ENCODE measurements at places on chromosomes 12 and 14.

GRCh38 chr14:56798447-56799342 is 11.6 kb downstream of the OTX2 start:
- no peak for ATAC-seq

DNA sequence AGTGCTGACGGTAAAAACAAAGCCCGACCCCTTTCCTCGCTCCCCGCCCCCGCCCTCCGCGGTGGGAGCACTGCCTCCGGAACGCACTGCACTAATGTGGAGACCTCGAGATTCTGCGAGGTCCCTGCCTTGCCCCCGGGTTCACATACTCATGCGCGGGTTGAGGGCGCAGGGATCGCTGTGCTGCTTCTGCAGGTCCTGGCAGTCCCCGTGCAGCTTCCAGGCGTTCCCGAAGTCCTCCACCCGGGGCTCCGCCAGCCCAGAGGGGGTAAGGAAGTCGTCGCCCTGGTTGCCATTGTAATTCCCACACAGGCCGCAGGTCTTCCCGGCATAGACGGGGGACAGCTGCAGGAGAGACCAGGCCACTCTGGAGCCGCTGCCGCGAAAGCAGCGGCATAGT is 66.8 kb downstream of the VWF start:
- ATAC-seq = peak; percentile 91

DNA sequence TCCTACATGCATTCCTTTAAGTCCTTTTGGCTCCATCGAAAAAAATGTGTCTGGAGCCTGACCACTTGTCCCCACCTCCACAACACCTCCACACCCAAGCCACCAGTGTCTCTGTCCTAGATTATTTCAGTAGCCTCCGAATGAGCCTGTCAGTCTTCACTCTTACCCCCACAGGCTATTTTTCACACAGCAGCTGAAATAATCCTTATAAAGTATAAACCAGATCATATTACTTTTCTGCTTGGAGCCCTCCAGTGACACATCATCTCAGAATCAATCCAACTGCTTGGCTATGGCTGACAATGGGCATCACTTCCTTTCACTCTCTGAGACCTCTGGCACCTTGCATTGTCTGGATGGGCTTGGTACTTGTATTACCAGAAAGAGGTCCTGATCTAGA is 44.9 kb downstream of the BBS10 start:
- ATAC-seq = no peak

- ATAC-seq = no peak
These were observed 93.3 kb downstream of the MYRFL start for GRCh38 chr12:69918287-69918686.

DNA sequence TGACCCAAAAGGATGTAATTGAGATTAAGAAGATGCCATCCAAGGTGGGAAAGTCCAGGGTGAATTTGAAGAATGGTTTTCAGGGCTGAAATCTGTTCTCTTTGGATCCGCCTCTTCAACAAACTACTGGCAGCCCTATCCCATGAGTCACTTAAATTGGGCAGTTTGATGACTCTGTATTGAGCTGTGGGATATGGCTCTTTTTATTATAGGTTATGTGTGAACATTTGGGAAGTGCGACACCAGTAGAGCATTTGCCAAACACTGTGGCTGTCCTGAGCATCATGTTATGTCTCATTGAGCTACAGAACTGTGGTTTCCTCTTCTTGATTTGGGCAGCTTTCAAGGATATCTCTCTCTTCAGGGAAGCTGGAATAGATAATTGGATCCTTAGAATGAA is 22.3 kb downstream of the IFT43 start:
- no peak for ATAC-seq

DNA sequence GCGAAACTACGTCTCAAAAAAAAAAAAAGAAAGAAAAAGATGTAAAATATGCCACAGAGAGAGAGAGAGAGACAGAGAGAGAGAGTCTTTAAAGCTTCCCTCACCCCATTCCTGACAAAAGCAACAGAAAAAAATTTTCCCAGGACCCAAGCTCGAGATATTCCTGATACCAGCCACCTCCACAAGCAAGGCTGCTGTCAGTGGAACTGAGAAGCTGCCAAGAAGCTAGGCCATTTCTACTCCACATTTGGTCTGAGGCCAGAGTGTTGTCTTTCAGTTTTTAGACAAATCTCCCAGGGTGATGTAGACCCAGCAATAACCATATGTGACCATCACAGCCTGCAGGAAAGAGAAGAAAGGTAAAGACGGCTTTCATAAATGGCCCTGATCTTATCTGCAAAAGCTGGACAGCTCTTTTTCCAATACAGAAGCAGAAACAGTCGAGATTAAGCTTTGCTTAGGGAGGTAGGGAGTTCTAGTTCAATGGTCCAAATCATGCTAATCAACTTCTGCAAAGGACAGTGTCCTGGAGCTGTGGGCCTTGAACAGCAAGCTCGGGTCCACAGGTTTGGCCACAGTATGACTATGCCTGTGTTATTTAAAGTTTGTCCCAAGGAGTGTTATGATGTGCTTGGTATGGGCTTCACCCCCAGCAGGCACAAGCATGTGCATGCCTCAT is 130.3 kb upstream of the NUDT4 start:
- ATAC-seq = no peak

DNA sequence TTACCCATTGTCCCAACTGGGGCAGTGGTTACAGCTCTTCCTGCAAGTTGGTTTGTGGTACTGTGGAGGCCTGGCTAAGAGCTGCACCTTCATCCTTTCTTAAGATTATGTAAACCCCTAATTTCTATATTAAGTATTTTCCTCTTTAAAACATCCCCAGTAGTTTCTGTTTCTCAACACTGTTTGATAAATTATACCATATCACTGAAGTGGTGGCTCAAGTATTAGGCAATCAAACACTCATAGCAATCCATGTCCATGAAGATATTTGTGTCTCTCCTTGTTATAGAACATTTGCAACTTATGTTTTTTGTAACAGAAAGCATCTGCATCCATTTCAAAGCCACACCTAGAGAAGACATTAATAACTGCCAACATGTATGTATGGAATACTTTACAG is 31.8 kb downstream of the ATXN3 start:
- no peak for ATAC-seq

GRCh38 chr14:55323910-55324309 is 52.7 kb downstream of the FBXO34 start:
- no peak for ATAC-seq

- ATAC-seq = no peak
These were observed 70.7 kb downstream of the C12orf75 start for GRCh38 chr12:105401198-105401597.

GRCh38 chr12:12839873-12840579 is 26.9 kb downstream of the DDX47 start:
- ATAC-seq = peak; percentile 90

DNA sequence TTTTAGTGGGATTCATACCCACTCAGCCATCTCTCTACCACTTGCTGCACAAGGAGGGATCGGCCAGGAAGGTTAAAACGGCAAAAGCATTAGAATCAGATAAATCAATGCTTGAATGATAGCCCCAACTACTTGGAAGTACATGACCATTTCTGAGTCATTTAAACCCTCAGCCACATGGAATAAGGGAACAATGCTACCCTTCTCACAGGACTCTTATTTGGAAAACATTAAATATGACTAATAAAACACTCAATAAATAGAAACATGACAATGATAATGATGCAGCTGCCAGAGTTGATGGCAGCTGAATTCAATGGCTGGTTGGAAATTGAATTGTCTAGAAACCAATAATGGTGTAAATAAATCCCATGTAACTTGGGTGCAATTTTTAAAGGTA is 165.4 kb downstream of the FLRT2 start:
- peak; percentile 42 for ATAC-seq

DNA sequence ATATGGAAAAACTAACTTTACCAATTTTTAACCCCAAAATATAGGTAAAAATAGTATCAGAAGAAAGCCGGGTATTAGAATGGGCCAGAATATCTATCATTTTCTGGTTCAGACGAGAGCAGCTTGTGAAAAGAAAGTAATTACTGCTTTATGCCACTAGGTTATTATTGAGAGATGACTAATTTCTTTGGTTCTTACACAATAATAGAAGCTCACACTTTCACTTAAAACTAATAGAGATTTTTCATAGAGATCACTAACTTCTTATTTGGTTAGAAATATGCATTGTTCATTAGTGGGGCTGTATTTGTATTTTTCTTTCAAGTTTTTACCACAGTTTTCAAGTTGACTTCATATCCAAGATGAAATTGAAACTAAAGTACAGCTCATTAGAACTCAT is 1241.2 kb upstream of the FLRT2 start:
- no peak for ATAC-seq

DNA sequence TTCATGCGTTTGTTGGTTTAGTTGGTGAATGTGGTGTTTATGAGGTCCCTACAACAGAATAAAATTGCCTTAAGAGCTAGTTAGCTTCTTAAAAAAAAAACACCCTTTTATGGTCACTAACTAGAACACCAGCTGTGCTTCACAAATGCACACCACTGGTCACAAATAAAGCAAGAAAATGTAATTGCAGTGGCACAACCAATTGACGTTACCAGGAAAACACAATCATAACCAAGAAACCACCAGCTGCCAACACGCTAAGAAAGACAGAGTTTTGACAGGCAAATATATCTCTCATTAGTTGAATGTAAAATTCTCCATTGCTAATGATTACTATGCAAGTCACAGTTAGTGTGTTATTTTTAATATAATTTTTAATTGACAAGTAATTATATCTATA is 389.9 kb downstream of the ADAMTS20 start:
- ATAC-seq = no peak

- peak; percentile 76 for ATAC-seq
These were observed 1151.7 kb downstream of the VRK1 start for GRCh38 chr14:97948841-97949240.

DNA sequence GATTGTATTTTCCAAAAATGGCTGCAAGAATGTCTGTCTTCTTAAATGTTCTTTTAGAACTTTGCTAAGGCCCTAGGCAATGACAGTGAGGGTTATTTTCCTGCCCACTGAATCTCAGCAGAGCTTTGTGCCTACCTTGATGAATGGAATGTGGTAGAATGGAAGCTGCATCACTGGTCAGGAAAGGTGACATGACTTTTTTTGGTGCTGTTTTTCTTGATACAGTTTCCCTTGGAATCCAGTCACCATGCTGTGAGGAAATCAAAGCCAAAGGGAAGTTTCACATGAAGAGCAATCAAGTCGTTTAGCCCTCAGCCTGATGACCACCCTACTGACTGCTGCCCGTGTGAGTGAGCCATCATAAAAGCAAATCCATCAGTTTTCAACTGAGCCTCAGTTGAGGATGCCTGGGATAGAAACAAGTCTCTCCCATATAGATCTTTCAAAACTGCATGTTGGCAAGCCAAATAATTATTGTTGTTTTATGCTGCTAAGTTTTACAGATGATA is 886.0 kb upstream of the FBXO33 start:
- no peak for ATAC-seq

- no peak for ATAC-seq
These were observed 68.2 kb upstream of the BDKRB2 start for GRCh38 chr14:96136371-96137005.

GRCh38 chr12:97257726-97258125 is 204.9 kb upstream of the RMST start:
- ATAC-seq = no peak

GRCh38 chr14:49463146-49463545 is 123.0 kb downstream of the RPS29 start:
- ATAC-seq = no peak

- no peak for ATAC-seq
These were observed 94.6 kb downstream of the PAX9 start for GRCh38 chr14:36756226-36756625.

- no peak for ATAC-seq
These were observed 182.4 kb downstream of the EGLN3 start for GRCh38 chr14:33768458-33768830.

DNA sequence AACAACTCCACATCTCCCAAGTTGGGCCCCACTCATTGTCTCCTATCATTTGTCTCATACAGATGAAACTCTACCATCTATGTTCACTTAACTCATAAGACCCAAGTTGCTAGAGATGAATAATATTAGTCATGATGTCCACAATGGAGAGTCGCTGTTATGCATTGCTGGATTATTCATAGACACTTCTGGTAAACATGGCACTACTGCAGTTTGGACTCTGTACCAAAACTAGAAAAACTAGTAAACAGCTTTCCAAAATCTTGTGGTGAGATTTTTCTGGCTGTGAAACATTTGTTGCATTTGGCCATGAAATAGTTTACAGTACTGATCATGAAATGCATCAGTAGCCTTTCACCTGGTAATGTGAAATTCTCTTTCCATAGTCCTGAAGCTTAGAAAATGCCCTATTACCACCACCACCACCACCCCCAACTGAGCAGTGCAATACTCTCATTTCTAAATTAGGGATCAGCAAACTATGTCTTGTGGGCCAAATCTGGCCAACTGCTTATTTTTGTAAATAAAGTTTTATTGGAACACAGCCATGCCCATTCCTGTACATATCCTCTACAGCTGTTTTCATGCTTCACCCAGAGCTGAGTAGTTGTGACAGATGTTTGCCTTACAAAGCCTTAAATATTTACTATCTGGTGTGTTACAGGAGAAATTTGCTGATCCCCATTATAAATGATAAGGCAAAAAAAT is 236.5 kb downstream of the DPF3 start:
- ATAC-seq = no peak

DNA sequence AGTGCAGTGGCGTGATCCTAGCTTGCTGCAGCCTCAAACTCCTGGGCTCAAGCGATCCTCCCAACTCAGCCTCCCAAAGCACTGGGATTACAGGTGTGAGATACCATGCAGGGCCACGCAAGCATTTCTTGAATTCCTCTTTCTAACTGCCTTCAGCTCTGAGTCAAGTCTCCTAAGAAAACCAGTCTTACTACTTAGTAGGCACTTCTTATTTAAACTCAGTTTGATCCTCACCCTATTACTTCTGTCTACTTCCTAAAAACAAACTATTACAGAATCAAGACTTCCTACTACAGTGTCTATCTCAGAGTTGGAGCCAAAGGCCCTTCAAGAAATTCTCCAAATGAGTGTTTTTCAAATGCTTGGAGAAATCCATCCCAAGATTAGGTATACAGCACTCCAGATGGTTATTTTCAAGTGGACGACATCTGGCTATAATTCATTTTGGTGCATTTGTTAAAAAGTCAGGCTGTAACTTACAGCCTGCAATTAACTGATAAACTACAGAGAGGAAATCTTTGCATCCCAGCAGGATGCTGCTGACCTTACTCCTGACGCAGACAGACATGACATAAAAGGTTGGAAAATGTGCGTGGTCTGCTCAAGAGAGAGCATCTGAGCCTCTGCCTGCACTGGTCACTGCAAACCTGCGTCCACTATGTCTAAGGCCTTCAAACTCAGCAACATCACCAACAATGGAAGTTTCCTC is 34.7 kb downstream of the SSH1 start:
- ATAC-seq = no peak
